K562 (cell line): ENCODE measurements at places on chromosomes 6 and 20. TPM values are rescaled to one million over a fixed set of nuclear protein-coding genes. Genes with fewer than 3 reads are reported as not detected.

Gene CCNC
- total RNA-seq: 72.4 and 73.3 TPM in 2 replicates

Gene DDX43
- total RNA-seq: 0.18 and 0.20 TPM in 2 replicates

Gene TNFRSF21
- total RNA-seq: 5.5 and 5.7 TPM in 2 replicates

Gene ATP9A
- total RNA-seq: 0.42 and 0.62 TPM in 2 replicates

Gene ULBP1
- 2.7 and 3.5 TPM in 2 replicates for total RNA-seq

Gene REM1
- total RNA-seq: not detected in 2 replicates

Gene RAD21L1
- 1.3 and 1.7 TPM in 2 replicates for total RNA-seq

Gene OSBPL2
- 23.0 and 25.6 TPM in 2 replicates for total RNA-seq

Gene STMND1
- not detected in 2 replicates for total RNA-seq

Gene SLC17A4
- not detected in 2 replicates for total RNA-seq

Gene RNF39
- not detected in 2 replicates for total RNA-seq

Gene ARFGEF3
- 0.02 and 0.07 TPM in 2 replicates for total RNA-seq

Gene GSTA5
- not detected in 2 replicates for total RNA-seq
